Right atrium auricular region (tissue), 2 donors: ENCODE measurements at places on chromosomes 16 and 17. TPM values are rescaled to one million over a fixed set of nuclear protein-coding genes. Genes with fewer than 3 reads are reported as not detected.
A peak's percentile ranks its signal among the peaks of the same experiment; 100 is the strongest.

The PIK3R5 gene
- total RNA-seq, result 5.0 TPM

The RAB26 gene
- 0.31 TPM for total RNA-seq

The SLC16A11 gene
- 1.9 TPM for total RNA-seq

The CDH5 gene
- total RNA-seq, result 47.4 TPM

The IGFBP4 gene
- 81.0 TPM for total RNA-seq

The CLEC10A gene
- total RNA-seq, result 1.4 TPM

GRCh38 chr17:80795090-80795580, 196.5 kb upstream of the CHMP6 start:
- no peaks in the 10 kb centered on the region for H3K27me3 ChIP-seq
- no peak overlapping the region for H3K4me3 ChIP-seq
- H3K27ac ChIP-seq, result no peak overlapping the region
- no peaks in the 10 kb centered on the region for H3K36me3 ChIP-seq
- no peak for DNase-seq
- no peaks in the 10 kb centered on the region for H3K4me1 ChIP-seq

- no peaks in the 10 kb centered on the region for H3K4me1 ChIP-seq
- no peaks in the 10 kb centered on the region for H3K27me3 ChIP-seq
- H3K36me3 ChIP-seq, result no peaks in the 10 kb centered on the region
- H3K27ac ChIP-seq, result no peak overlapping the region
- DNase-seq, result no peak
Measured at GRCh38 chr16:51556694-51557340, 405.7 kb upstream of the SALL1 start.

GRCh38 chr16:83737729-83738354, 69.9 kb upstream of the HSBP1 start:
- H3K27ac ChIP-seq, result no peak overlapping the region
- DNase-seq, result no peak
- H3K4me1 ChIP-seq, result no peaks in the 10 kb centered on the region
- H3K36me3 ChIP-seq, result no peaks in the 10 kb centered on the region

DNA sequence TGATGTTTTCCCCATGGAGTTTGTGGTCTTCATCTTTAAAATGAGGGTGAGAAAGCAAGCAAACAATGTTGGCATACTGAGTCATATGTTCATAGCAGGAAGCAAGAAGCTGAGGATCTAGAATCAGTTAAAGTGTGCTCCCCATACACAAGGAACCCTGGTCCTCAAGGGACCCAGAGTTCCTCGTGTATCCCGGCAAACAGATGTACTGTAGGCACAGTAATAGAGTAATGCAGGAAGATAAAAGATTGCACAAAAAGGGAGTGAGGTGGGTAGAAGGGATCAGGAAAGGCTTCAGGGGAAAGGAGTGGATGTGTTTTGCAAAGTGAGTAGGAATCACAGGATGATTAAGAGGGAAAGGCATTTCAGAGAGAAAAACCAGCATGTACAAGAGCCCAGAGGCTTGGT, 412.3 kb upstream of the CDH11 start:
- H3K4me1 ChIP-seq, result no peaks in the 10 kb centered on the region
- no peaks in the 10 kb centered on the region for H3K36me3 ChIP-seq
- no peak for DNase-seq
- H3K27me3 ChIP-seq, result no peaks in the 10 kb centered on the region
- no peak overlapping the region for H3K27ac ChIP-seq

GRCh38 chr17:8160741-8161221, 2.0 kb downstream of the VAMP2 start:
- H3K4me1 ChIP-seq, result peaks cover 58% of the 10 kb centered on the region
- H3K4me3 ChIP-seq, result peak overlapping the region; percentile 97
- peaks cover 22% of the 10 kb centered on the region for H3K36me3 ChIP-seq
- H3K27me3 ChIP-seq, result no peaks in the 10 kb centered on the region
- no peak for DNase-seq

DNA sequence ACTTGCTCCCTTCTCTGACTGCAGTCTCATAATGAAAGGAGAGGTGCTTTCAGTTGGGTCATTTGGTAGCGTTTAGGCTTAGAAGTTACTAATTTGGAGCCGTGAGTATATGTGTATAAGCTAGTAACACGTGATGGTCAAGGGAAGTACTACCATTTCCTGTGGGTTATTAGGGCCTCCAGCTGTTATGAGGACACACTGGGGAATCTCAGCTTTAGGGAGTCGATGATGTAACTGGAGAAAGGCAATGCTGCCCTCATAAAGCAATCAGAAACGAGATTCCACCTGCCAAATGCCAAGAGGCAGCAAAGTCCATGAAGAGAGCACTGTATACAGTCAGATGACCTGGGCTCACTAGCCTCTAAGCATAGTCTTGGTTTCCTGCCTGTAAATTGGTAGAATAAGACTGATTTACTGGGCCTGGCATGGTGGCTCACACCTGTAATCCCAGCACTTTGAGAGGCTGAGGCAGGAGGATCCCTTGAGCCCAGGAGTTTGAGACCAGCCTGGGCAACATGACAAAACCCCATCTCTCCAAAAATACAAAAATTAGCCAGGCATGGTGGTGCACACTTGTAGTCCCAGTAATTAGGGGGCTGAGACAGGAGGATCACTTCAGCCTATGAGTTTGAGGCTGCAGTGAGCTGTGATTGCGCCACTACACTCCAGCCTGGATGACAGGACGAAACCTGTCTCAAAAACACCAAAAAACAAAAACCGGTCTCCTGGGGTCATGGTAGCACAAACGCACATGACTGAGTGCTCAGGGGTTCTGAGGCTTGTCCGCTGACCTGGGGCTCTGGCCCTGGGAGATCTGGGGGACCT, 53.0 kb downstream of the SF3B3 start:
- H3K4me1 ChIP-seq, result no peaks in the 10 kb centered on the region
- peaks cover 12% of the 10 kb centered on the region for H3K36me3 ChIP-seq
- no peak overlapping the region for H3K4me3 ChIP-seq
- DNase-seq, result no peak

DNA sequence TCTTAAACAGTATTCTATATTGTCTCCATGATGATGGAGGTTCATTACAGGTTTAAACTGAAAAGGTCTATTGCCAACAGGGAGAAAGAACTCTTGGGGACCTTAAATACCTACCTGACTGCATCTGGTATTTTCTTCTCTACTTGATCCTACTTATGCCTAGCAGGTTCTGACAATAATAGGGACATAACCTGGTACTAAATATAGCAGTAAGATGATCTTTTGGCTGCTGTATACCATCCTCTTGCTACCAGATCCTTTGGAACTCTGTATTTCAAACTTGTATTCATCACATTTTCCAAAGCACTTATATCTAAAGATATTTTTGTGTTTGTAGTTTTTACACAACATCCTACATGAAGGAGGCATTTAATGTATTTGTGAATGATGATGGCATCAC, 146.5 kb upstream of the CORO6 start:
- H3K4me1 ChIP-seq, result no peaks in the 10 kb centered on the region
- H3K4me3 ChIP-seq, result no peak overlapping the region
- no peaks in the 10 kb centered on the region for H3K36me3 ChIP-seq

- H3K4me3 ChIP-seq, result no peak overlapping the region
- no peak overlapping the region for H3K27ac ChIP-seq
- no peak for DNase-seq
- H3K4me1 ChIP-seq, result peaks cover 43% of the 10 kb centered on the region
- H3K36me3 ChIP-seq, result no peaks in the 10 kb centered on the region
Measured at GRCh38 chr17:2194889-2195335, 108.7 kb downstream of the SMG6 start.

GRCh38 chr17:57755480-57756070, 10.5 kb upstream of the CCDC182 start:
- no peak for DNase-seq
- no peak overlapping the region for H3K27ac ChIP-seq
- no peak overlapping the region for H3K4me3 ChIP-seq
- H3K36me3 ChIP-seq, result no peaks in the 10 kb centered on the region
- peaks cover 6% of the 10 kb centered on the region for H3K4me1 ChIP-seq

DNA sequence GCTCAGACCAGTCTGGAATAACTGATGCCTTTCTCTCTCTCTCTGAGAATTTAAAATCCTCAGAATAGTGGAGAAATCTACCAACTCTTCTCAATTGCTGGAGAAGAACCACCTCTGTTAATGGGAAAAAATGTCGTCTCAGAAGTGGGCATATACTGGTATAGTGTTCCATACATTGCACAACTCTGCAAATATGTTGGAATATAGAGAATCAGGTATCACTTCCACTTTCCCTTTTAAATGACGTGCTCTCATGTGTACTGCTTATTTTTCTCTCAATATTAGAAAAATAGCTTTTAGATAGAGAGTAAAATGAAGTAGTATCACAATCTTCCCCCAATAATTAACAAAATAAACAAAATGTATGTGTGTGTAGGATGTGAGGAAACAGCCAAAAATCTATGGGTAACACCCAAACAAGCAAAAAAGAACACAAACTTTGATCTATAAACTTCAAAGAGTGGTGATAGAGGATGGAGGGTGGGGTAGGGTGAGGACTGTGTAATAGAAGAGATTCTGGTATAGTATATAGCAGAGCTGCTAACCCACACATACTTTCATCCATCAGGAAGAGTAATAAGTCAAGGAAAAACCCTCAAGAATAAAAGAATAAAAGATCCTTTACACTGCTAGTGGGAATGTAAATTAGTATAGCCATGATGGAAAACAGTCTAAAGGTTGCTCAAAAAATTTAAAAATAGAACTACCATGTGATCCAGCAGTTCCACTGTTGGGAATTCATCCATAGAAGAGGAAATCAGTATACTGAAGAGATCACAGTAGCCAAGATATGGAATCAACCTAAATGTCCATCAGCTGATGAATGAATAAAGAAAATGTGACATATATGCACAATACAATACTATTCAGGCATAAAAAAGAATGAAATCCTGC, 46.9 kb downstream of the NFATC3 start:
- no peaks in the 10 kb centered on the region for H3K27me3 ChIP-seq
- H3K27ac ChIP-seq, result no peak overlapping the region
- no peak for DNase-seq
- peaks cover 3% of the 10 kb centered on the region for H3K36me3 ChIP-seq

- no peak overlapping the region for H3K4me3 ChIP-seq
- no peaks in the 10 kb centered on the region for H3K36me3 ChIP-seq
- no peak for DNase-seq
- peaks cover 30% of the 10 kb centered on the region for H3K4me1 ChIP-seq
- no peak overlapping the region for H3K27ac ChIP-seq
Measured at GRCh38 chr17:66980896-66981295, 16.4 kb downstream of the CACNG4 start.

- H3K4me1 ChIP-seq, result no peaks in the 10 kb centered on the region
- no peak for DNase-seq
- H3K27me3 ChIP-seq, result no peaks in the 10 kb centered on the region
- H3K4me3 ChIP-seq, result no peak overlapping the region
Measured at GRCh38 chr16:46908540-46909372, 24.6 kb downstream of the GPT2 start.

DNA sequence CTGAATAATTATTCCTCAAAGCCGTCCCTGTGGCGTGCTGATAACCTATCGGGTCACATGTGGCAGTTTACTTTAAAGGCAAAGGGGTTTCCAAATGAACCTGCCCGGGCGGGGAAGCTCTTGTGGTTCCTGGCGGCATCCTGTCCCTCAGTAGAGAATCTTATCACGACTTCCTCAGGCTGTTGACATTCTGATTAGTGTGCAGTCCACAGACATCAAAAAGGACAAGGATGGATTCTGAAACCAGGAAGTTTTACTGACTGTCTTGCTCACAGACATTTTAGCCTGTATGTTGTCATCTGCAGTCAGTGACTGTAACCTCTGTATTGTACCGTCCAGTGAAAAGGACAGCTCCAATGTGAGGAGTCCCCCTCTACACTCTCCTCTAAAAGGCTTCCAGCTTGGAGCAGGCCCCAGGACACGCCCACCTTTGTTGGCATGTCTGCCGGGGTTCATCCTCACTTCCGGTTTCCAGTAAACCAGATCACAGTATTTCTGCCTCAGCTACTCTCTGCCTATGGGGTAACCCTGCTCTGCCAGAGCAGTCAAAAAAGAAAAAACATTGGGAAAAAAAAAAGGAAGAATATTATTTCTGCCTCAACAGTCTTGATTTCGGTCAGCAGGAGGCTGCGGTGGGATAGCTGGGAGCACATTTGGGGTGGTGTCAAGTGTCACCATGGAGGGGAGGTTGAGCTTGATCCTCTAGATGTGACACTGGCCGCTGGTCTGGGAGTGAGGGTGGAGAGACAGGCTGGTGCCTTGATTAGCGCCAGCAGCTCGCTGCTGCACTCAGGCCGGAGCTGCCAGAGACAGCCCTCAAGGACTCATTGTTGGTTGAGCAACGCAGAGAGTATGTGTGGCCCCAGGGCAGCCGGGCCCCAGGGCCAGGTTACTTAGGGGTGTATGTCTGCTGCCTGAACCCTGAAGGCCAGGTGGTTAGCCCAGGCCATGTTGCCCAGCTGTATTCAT, 89.0 kb upstream of the DNAH17 start:
- peak overlapping the region; percentile 52 for H3K27ac ChIP-seq
- no peaks in the 10 kb centered on the region for H3K36me3 ChIP-seq
- H3K4me3 ChIP-seq, result no peak overlapping the region
- peak; percentile 81 for DNase-seq

GRCh38 chr16:23557779-23558702, 514 bp downstream of the UBFD1 start:
- peak; percentile 63 for DNase-seq
- peak overlapping the region; percentile 86 for H3K4me3 ChIP-seq
- no peaks in the 10 kb centered on the region for H3K27me3 ChIP-seq
- H3K4me1 ChIP-seq, result no peaks in the 10 kb centered on the region

DNA sequence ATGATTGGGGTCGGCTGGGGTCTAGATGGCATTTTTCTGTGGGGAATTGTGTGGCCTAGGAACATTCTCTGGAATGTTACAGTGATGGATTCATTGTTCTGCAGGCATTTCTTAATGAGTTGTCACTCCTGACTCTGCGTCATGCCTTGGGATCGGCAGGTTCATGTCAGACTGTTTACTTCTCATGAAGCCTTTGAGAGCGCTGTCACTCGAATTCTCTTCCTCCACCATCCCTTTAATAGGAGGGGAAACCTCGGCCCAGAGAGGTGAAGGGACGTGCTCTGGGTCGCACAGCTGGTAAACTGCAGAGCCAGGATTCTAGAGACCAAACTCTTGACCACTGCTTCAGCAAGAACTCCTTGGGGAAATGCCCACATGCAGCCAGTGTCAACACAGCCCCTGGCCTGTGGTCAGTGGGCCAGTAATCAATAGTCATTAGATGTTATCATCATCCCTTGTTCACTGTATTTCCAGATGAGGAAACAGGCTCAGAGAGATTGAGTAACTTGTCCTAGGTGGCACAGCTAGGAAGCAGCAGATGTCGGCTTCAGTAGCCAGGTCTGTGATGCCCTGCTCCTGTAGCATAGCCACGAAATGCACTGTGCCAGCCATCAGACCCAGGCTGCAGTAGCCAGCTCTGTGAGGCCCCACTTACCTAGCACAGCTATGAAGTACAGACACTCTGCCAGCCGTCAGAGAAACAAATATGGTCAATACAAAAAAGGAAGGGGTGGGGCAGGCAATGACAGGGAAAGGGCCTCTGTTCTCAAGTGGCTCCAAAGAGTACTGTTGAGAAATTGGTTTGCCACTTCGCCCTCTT, 259.0 kb downstream of the CPPED1 start:
- no peaks in the 10 kb centered on the region for H3K36me3 ChIP-seq
- H3K27ac ChIP-seq, result no peak overlapping the region
- DNase-seq, result no peak
- no peak overlapping the region for H3K4me3 ChIP-seq

- H3K4me3 ChIP-seq, result peak overlapping the region; percentile 60
- DNase-seq, result no peak
Measured at GRCh38 chr16:2458887-2459646, 842 bp upstream of the TEDC2 start.

GRCh38 chr17:13337864-13338371, 263.8 kb downstream of the HS3ST3A1 start:
- H3K36me3 ChIP-seq, result no peaks in the 10 kb centered on the region
- no peak for DNase-seq

GRCh38 chr17:58193641-58194255, 1.2 kb downstream of the EPX start:
- no peak overlapping the region for H3K27ac ChIP-seq
- H3K27me3 ChIP-seq, result no peaks in the 10 kb centered on the region
- no peaks in the 10 kb centered on the region for H3K36me3 ChIP-seq
- no peaks in the 10 kb centered on the region for H3K4me1 ChIP-seq
- no peak overlapping the region for H3K4me3 ChIP-seq
